Occipital lobe (tissue), 3 donors: ENCODE measurements at places on chromosomes 11 and 22.

- no peak for DNase-seq
Observed at GRCh38 chr22:27903805-27904473, 15.1 kb downstream of the PITPNB start.

GRCh38 chr11:41382927-41383326 lies 76.5 kb downstream of the LRRC4C start:
- DNase-seq, result no peak

GRCh38 chr11:128496692-128497060 lies 90.7 kb downstream of the ETS1 start:
- no peak for DNase-seq

DNA sequence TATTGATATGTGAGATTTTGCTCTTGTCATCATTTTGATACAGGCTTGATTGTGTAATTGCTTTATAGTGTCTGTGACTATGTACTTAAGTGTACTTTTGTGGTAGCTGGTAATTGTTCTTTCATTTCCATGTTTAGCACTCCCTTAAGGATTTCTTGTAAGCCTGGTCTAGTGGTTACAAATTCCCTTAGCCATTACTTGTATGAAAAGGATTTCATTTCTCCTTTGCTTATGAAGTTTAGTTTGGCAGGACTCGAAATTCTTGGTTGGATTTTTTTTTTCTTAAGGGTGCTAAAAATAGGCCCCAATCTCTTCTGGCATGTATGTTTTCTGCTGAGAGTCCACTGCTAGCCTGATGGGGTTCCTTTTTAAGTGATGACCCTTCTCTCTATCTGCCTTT lies 346.8 kb downstream of the JRKL start:
- no peak for DNase-seq

DNA sequence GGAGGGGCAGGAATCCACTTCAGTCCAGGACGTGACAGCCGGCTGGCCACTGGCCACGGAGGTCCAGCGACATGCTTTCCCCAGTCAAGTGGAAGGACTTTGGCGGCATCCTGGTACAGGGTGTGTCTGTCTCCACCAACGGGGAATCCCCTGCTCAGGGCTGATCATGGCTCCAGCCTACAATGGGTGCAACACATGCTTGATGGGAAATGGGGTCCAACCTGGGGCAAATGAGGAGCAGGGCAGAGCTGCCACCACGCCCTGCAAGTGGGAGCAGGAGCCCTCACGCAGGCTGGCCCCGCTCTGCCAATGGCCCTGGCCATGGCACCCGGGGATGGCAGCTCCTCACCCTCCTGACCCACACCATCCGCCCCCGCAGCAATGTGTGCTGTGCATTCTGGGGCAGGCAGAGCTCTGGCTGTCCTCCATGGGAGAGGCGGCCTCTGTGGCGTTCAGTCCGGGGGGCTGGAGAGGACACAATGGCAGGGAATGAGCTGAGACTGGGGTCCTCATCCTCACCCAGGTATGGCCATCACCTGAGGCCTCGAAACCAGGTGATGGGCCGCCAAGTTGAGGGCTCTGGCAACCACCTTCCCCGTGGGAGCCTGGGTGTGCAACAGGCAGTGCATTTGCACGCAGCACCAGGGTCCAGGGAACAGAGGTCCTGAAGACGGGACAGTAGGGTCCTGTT lies 5.8 kb upstream of the SEPTIN5 start:
- no peak for DNase-seq

DNA sequence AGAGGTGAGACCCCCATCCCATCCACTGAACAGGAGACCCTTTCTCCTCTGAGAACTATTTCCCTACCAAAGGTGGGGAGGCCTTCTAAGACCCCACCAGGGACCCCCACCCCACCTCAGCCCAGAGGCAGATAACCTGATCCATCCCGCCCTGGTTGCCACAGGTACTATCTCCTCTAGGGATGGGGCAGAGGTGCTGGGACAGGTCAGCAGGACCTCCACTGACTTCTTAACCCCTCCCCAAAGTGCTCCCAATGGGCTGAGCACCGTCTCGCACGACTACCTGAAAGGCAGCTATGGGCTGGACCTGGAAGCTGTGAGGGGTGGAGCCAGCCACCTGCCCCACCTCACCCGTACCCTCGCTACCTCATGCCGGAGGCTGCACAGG lies 4.3 kb downstream of the INPPL1 start:
- no peak for DNase-seq

GRCh38 chr11:133706925-133707794 lies 138.2 kb downstream of the SPATA19 start:
- no peak for DNase-seq

DNA sequence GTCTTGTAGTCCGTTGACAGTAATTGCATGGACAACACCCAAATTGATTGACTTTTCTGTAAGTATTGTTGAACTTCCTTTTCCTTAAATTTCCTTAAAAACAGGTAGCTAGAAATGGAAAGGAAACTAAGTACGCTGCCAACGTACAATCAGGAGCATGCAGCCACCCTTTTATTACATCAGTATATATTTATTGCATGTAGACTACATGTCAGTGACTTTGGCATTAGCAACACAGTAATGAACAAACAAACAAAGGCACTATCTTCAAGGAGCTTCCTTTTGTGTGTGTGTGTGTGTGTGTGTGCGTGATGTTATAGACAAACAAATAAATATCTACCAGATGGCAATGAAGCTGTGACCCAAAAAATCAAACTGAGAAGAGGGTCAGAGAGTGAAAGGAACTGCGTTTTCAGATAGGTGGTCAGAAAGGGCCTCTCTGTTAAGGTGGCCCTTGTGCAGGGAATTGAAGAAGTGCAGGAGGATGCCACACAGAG lies at the start of gene OR9Q1:
Gene OR9Q1 (plus strand): TSS at position 447 of the 497 bp plus-strand sequence. CDS start 155,564 bp downstream, outside the sequence.
- DNase-seq, result no peak

DNA sequence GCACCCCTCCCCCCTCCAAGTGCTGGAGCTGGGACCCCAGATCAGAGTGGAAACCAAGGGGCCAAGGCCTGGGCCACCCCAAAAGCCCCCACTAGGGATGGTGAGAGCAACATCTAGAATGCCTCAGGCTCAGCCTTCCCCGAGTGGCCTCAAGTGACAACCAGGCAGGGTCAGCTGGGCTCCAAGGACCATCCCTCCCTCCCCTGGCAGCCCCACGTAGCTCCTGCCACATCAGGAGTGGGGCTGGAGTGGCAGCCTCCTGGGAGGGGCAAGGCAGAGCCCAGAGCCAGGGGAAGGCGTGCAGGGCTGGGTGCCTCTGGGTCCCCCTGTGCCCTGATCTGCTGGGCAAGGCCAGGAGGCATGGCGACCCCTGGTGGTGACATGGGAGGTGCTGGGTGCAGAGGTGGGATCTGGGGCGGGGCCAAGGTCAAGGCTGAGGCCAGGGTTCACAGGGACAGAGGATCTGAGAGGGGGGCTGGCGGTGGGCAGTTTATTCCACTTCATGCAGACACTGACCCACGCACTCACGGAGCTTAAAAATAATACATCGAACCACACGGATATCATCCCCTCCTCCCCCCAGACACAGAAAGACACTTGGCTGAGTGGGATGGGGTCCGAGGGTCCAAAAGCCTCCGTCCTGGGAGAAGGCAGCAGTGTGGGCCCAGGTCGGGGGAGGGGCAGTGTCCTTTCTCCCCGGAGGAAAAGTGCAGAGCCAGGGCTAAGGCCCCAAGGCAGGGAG lies 15.8 kb upstream of the EHD1 start:
- peak; percentile 17 for DNase-seq

DNA sequence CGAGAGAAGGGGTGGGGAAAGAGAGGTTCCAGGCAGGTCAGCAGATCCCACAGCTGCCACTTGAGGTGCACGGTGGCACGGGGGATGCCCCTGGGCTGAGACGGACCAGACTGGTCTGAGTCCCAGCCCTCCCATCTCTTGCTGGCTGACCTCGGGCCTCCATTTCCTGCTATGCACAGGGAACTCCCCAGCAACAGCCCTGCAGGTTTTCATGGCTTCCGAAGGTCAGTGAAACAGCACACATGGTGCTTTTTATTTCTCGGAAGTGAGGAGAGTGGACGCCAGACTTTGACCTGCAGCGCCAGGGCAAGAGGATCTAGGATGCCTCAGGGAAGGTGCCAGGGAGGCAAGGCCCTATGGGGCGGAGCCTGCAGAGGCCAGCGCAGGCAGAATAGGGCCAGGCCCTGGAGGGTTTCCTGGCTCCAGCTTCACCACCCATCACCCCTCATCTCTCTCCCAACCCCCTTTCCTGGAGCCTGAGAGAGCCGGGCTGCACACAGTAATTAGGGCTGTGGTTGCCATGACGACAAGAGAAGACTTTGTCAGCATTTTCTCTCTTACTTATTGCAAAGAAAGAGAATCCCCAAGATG lies 29.5 kb downstream of the SLC22A12 start:
- peak; percentile 51 for DNase-seq

DNA sequence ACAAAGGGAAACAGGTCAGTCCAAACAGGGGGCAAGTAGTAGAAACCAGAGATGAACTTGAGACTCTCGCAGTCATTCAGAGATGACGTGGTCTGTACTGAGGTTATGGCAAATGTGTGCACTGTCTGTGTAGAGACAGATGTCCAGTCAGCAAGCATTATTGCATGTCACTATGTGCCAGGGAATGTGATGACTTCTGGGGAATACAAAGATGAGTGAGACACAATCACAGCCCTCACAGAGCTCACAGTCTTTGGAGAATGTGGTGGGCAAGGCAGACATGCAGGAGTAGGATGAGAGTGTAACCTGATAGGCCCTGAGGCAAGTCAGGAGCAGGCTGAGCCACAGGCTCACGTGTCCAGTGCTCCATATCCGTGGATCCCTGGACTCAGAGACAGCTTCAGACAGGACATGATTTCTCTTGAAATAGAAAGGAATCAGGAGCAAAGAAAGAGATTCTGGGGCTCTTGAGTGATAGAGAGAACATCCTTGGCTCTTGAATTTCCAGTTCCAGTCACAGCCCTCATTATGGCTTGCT lies 550.7 kb downstream of the ETS1 start:
- no peak for DNase-seq

DNA sequence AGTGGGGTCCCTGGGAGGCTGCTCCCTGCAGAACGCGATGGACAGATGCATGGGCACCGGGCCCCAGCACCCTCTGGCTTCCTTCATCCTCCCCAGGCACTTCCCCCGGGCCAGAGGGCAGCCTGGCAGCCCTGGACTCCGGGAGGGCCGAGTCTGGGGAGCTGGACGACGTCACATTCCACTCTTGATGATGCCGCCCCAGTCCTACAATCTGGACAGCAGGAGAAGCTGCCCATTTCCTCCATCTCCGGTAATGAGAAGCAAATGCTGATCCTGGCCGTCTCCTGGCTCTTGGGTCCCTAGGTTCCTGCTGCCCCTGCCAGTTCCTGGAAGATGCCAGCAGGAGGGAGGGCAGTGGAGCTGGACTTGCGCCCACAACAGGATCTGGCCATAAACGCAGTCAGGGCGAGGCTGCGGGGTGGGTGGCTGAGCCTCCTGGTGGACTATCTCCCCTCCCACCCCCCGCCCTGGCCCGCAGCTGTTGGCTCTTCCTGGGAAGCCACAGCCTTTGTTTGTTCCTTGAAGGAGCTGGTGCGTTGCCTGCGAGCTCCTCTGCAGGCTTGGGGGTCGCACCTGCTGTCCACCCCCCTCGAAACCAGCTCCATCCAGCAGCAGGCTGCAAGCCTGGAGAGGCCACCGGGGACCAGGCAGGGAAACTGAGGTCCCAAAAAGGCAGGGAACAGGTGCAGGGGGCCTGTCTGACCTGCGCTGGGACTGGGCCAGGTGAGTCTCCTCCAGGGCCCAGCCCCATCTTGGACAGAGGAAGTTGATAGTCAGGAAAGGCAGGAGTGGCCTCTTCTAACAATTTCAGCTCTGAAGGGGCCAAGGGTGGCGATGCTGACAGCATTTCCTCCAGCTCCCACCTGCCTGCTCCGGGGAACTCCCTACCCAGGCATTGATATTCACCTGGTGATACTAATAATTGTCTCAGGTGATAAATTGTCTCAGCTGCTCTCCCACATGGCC lies 17.9 kb upstream of the MUC6 start:
- no peak for DNase-seq

DNA sequence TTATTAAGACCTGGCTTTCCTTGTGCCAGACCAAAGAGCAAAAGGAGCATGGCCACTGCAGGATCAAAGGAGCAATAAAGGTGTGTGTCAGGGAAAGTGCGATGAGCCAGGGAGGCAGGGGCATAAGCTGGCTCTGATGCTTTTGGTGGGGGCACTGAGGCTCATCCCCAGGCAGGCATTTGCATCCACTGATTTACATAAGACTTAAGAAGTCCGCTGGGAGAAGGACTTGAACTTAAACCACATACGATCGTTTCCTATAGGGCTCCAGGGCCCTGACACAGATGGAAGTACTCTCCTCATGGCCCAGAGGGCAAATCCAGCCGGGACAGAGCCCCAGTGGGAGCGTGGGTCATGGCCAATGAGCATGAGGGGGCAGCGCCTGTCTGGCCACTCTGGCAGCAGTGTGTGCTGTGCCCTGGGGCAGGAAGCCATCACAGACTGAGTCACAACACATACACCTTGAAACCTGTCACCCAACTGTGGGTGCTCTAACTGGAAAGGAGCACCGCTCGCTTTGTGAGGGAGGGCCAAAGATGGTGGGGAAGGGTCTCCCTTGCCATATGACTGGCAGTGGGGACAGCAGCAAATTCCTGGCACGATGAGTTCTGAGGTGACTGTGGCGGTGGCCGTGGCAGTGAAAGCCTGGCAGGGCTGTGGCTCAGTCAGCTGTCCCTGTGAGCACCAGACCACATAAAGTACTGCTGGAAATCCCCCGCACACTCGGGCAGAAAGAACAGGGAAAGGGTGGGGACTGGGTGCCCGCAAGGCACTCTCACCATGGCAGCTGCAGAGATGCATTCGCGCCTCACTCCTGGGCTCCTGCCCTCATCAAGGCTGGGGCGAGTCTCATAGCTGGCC lies 79.4 kb upstream of the LMO1 start:
- no peak for DNase-seq
